ENCODE measurements at places on chromosomes 12 and 14.

GRCh38 chr12:67460388-67460787 is 188.2 kb upstream of the DYRK2 start:
- no peak for DNase-seq

- no peak for DNase-seq
These were observed 6.5 kb downstream of the HSP90B1 start for GRCh38 chr12:103936679-103937078.

DNA sequence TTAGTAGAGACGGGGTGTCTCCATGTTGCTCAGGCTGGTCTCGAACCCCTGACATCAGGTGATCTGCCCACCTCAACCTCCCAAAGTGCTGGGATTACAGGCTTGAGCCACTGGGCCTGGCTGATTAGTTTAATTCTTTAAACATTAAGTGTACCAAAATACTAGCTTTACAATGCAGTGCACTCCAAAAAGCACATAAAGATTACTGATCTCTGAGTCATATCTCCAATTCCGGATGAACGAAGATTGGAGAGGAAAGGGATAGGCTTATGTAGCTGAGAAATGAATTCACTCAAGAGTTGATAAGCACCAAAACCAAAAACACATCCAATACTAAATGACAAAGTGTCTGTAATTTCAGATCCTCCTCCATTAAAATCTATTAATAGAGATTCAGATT is 15.1 kb downstream of the NAV3 start:
- DNase-seq = no peak

GRCh38 chr12:124503305-124503704 is 64.1 kb downstream of the NCOR2 start:
- DNase-seq = no peak

DNA sequence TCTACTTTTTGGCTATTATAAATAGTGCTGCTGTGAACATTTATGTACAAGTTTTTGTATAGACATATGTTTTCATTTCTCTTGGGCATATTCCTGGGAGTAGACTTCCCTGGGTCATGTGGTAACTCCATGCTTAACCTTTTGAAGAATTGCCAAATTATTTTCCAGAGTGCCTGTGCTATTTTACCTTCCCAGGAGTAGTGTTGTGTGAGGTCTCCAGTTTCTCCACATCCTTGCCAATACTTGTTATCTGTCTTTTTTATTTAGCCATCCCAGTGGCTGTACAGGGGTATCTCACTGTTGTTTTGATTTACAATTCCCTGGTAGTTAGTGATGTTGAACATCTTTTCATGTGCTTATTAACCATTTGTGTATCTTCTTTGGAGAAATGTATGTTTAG is 18.9 kb downstream of the UBE3B start:
- no peak for DNase-seq

DNA sequence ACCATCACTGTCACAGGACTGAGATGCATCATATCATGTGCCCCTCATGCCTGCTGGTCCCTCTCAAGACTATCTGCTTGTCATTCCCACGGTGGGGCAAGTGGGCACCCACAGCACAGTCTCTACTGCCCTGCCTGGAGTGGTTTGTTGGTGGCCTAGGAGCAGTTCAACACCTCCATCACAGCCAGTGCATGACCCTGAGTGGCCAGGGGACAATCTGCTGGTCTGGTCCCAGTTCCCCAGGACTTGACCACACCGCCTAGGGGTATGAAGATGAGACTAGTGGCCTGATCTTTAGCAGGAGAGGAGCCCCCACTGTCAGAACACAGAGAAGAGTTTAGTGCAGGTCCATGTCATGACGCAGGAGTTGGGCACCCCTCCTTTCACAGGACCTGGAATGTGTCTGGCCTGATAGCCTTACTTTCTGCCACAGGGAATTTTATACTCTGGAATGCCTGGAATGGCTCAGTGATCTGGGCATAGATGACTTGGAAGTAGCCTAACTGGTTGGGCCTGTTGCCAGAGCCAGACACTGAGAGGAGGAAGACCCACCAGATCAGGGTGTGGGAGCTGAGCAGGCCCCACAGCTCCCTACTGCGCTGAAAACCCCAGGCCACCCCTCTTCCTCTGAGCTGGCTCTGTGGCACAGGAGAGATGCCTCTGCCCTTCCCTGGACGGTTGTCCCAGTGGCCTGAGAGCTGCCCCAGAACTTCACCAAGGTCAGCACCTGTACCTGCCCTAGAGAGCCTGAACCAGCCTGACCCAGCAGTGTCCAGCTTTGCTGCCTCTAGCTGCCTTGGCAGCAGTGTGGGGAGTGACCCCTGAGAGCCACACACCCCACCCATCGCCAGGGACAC is 83.3 kb downstream of the PUS7L start:
- no peak for DNase-seq

DNA sequence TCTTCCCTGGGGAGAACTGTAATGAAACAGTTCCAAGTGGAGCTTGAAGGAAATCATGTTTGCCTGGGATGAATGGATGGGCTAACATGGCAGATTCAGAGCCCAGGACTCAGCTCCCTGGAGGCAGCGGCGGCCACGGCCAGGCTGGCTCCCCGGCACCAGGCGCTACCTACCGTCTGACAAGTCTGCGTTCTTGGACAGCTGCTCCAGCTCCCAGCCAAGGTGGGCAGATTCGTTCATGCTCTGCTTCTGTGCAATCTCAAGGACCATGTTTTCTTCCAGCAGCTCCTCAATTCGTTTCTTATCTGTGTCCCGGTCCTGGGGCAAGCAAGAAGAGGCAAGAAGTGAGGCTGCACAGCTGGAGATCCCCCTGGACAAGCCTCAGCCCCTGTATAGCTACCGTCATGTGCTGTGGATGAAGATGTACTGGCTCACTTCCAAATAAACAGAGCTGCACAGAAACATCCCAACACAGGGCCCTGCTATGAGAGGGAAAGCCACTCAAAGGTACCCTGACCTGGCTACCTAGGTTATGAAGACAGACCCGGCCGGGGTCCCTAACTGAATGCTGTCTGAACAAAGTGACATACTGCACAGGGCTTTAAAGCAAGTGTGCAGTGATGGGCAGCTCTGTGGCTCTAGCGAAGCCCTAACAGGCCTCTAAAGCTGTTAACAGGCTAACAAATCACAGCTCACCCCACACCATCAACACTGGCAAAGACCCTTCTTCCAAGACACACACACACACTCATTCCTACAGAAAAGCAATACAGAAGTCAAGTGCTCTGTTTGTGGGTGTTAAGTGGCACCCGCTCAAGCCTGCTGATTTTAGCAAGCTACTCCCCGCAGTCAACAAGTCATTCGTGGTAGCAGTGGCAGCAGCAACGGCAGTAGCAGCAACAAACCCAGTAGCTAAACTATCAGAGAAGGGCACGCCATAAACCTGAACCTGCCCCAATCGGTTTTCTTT is 80.4 kb upstream of the GPR68 start:
- no peak for DNase-seq

DNA sequence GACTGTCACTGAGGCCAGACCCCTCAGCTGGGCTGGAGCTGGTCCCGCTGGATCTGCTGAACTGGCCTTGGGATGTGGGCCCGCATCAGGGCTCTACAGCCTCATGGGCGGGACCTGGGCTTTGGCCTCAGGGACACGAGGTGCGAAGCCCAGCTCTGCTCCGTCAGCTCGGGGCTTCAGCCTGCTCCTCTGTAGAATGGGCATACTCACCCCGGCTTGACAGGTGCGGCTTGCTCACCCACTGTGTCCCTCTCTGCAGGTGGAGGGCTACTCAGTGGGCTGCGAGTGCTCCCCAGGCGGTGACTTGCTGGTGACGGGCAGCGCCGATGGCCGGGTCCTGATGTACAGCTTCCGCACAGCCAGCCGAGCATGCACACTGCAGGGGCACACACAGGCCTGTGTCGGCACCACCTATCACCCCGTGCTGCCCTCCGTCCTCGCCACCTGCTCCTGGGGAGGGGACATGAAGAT is 57.6 kb downstream of the BEGAIN start:
- no peak for DNase-seq

DNA sequence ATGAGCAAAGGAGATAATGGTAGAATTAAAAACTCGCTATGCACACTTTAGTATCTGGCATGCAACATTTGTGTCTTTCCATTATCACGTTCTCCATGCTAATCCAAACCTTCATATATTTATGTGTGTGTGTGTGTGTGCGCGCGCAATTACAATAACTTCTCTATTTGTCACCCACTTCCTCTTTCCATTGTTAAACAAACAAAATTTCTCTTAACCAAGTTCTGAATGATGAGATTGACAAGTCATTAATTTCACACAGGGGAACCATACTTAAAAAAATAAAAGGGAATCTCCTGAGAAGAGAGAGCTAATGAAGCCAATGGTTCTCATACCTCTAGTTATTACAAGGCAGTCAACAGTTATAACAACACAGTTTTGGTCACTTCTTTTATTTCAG is 575.9 kb upstream of the MDGA2 start:
- no peak for DNase-seq

DNA sequence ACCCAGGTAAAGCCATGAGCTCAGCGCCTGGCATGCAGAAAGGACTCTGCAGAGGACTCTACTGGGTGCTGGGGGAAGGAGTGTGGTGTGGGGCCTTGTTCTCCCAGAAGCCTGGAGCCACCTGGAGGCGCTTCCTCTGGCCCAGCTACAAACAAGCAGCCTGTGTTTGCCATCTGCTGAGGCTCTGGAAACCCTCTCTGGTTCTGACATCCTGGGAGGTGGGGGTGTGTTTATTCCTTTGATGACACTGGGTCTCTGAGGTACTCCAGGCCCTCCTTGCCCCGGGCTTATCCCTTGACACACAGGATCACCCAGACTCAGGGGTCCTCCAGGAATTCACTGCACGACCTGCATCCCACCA is 44.9 kb downstream of the RNF34 start:
- no peak for DNase-seq

- DNase-seq = no peak
These were observed 14.0 kb downstream of the OR6S1 start for GRCh38 chr14:20627346-20628027.
